Natural killer cell (primary cell): ENCODE measurements at places on chromosomes 16 and 17.

- no peaks in the 10 kb centered on the region for H3K4me1 ChIP-seq
- H3K27me3 ChIP-seq, result no peaks in the 10 kb centered on the region
- no peak overlapping the region for H3K4me3 ChIP-seq
- no peaks in the 10 kb centered on the region for H3K36me3 ChIP-seq
Measured at GRCh38 chr17:56125830-56126819, 27.1 kb upstream of the ANKFN1 start.

- H3K36me3 ChIP-seq, result no peaks in the 10 kb centered on the region
- no peaks in the 10 kb centered on the region for H3K4me1 ChIP-seq
- no peaks in the 10 kb centered on the region for H3K27me3 ChIP-seq
- H3K4me3 ChIP-seq, result no peak overlapping the region
- H3K27ac ChIP-seq, result no peak overlapping the region
Measured at GRCh38 chr16:8355675-8356074, 234.6 kb downstream of the TMEM114 start.

DNA sequence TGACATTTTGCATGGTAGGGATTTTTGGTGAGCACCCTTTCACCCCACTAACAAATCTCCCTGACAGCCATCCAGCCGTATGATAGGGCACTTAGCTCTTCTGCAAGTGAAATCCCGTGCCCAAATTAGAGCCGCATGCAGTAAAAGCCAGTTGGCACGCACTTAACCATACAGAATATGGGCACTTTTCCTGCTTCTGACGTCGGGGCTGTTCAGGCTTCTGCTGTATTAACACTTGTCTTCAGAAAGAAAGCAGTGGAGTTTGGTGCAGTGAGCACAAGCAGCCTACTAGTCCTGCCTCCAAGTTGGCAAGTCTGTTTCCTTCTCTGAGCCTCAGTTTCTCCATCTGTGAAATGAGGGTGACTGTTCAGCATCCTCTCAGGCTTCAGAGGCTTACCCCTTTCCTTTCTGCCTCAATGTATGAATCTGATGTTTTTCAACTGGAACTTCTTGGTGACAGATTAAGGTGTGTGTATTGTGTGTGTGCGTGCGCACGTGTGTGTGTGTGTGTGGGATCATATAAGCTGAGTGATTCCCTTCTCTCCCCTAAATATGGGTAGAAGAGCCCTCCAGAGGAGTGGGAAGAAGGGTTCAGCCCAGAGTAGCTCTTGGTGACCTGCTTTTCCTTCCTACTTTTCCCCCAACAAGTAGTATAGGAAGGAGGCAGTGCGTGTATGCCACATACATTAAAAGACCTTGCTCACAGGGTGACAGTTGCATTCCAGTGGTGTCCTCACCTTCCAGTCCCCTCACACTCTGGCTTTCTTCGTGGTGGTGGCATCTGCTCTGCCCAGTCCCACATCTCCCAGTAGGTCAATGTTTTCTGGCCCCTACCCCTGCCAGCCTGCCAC, 19.0 kb downstream of the IGF2BP1 start:
- peaks cover 5% of the 10 kb centered on the region for H3K4me1 ChIP-seq
- H3K36me3 ChIP-seq, result no peaks in the 10 kb centered on the region
- H3K27ac ChIP-seq, result no peak overlapping the region
- H3K27me3 ChIP-seq, result peaks cover 12% of the 10 kb centered on the region
- no peak overlapping the region for H3K4me3 ChIP-seq
- DNase-seq, result no peak

DNA sequence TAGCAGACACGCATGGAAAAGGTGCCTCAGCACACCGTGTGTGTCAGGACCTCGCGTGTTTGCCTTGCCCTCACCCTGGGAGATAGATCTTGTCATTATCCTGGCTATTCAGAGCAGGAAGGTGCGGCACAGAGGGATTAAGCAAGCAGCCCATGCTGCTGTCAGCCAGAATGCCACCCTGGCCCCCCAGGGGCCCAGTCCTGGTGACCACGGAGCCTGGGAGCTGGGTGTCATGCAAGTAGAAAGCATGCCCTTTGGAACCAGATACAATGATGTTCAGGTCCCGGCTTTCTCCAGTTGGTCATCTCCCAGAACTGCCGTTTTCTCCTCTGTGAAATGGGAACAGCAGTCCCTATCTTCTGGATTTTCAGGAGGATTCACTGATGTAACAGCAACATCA, 29.9 kb downstream of the CACNG4 start:
- H3K36me3 ChIP-seq, result no peaks in the 10 kb centered on the region
- H3K27me3 ChIP-seq, result no peaks in the 10 kb centered on the region
- no peak for DNase-seq
- H3K27ac ChIP-seq, result no peak overlapping the region

DNA sequence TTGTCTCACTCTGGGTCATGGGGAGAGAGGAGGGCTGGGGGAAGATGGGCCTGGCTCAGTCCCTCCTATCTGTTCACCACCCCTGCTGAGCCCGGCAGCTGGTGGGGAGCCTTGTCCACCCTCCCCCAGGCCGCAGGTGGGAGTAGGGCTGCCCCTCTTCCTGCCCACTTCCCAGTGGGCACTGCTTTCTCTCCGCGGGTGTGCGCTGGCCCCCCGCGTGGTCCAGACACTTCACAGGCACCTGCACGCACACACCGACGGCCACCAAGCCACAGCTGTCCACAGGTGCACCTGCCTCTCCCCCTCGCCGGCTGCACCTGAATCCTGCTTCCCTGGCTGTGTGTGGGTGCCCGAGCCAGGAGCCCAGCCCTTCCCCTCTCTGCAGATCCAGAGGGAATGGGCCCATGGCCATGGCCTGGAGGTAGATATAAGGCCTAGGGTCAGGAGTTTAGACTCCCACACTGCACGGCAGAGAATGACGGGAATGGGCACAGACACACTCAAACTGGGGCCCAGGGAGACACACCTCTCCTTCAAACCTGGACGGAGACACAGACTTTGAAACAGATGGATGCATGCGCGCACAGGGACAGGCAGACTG, 2.0 kb downstream of the NHERF2 start:
- H3K4me1 ChIP-seq, result peaks cover 18% of the 10 kb centered on the region
- DNase-seq, result no peak
- no peaks in the 10 kb centered on the region for H3K36me3 ChIP-seq
- no peak overlapping the region for H3K27ac ChIP-seq
- no peak overlapping the region for H3K4me3 ChIP-seq

- peaks cover 31% of the 10 kb centered on the region for H3K4me1 ChIP-seq
- no peak for DNase-seq
- H3K27me3 ChIP-seq, result no peaks in the 10 kb centered on the region
- no peaks in the 10 kb centered on the region for H3K36me3 ChIP-seq
Measured at GRCh38 chr17:2624292-2624731, 30.9 kb downstream of the PAFAH1B1 start.

- no peaks in the 10 kb centered on the region for H3K27me3 ChIP-seq
- H3K27ac ChIP-seq, result peak overlapping the region; percentile 81
- peak overlapping the region; percentile 86 for H3K4me3 ChIP-seq
- no peak for DNase-seq
- H3K4me1 ChIP-seq, result peaks cover 27% of the 10 kb centered on the region
Measured at GRCh38 chr17:41864498-41864835, 756 bp downstream of the KLHL11 start.

- H3K27me3 ChIP-seq, result no peaks in the 10 kb centered on the region
- no peak for DNase-seq
- no peaks in the 10 kb centered on the region for H3K4me1 ChIP-seq
Measured at GRCh38 chr17:55304171-55304859, 39.6 kb downstream of the HLF start.

DNA sequence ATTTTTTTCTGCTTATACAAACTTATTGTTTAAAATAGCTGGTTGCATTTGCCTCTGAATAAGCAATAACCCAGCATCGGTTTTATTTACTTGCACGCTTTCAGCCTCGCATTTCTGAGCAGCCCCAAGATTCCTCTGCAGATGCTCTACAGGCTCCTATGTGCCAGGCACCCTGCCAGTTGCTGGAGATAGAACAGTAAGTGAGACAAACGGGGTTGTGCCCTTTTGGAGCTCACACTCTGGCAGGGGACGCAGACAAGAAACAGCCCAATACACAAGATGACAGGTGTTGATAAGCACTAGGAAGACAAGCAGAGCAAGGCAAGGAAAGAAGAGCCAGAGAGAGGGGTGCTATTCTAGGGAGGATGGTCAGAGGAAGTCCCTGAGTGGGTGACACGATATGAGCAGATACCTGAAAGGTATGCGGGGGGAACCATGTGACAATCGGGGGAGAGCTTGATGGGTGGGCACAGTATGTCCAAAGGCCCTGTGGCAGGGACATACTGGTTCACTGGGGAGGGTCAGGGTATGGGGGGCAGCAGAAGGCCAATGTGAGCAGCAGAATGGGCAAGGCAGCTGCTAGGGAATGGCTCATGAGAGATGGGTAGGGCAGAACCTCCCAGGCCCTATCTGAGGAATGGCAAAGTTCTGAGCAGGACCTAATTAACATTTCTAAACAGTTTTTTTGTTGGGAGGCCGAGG, 18.7 kb upstream of the ADORA2B start:
- H3K4me1 ChIP-seq, result peaks cover 11% of the 10 kb centered on the region
- no peak overlapping the region for H3K4me3 ChIP-seq
- no peaks in the 10 kb centered on the region for H3K36me3 ChIP-seq

DNA sequence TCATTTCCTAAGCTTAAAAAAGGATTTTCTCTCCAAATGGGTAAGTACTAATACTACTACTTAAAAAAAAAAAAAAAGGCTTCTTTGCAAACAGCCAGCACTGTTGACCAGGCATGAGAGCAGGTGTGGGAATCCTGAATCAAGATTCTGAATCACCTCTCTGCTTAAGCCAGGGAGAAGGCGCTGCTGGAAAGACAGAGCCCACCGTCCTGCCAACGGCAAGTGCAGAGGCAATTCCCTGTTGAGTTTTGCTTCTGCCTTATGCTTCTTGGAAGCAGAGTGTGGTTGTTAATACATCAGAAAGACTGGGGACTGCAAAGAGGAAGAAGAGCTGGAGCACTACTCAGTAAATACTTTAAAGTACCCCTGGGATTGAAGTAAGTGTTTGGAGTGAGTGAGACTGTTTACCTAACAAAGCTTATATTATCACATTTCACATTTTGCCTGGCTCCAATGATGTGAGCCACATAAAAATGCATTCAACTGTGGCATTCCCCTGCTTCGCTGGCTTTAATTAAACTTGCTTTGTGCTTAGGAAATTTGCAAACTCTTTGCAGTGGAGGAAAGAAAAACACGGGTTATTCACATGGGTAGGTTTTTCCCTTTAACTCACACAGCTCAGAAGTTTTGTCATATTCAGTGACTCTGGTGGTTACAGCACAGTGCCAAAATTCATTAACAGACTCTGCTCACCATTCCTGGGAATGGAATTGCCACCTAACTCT, 86.0 kb upstream of the KIF2B start:
- H3K4me3 ChIP-seq, result no peak overlapping the region
- no peak for DNase-seq
- no peak overlapping the region for H3K27ac ChIP-seq
- no peaks in the 10 kb centered on the region for H3K36me3 ChIP-seq
- no peaks in the 10 kb centered on the region for H3K27me3 ChIP-seq
- no peaks in the 10 kb centered on the region for H3K4me1 ChIP-seq

DNA sequence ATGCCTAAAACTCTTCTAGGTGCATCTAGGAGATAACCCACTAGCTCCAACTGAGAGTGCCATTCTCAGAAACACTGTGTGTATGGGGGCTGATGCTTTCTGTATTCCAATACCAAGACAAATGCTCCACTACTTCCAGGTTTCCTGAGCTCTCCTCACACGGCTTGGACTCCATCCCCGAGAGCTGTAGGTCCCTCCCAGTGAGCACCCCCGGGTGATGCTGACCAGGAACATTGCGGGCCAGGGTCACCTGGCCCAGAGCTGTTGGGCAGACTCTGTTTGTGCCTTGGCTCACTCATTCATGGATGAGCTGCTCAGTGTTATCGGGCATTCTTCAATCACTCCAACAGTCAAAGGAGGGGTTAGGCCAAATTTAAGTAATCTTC, 7.0 kb downstream of the CUEDC1 start:
- H3K27ac ChIP-seq, result no peak overlapping the region
- H3K36me3 ChIP-seq, result no peaks in the 10 kb centered on the region
- H3K27me3 ChIP-seq, result no peaks in the 10 kb centered on the region
- peaks cover 50% of the 10 kb centered on the region for H3K4me1 ChIP-seq
- no peak overlapping the region for H3K4me3 ChIP-seq
